ENCODE measurements at places on chromosomes 6 and 20.
A peak's percentile ranks its signal among the peaks of the same experiment; 100 is the strongest.

GRCh38 chr6:106315765-106316374 is 9.7 kb downstream of the ATG5 start:
- peak; percentile 28 for DNase-seq

DNA sequence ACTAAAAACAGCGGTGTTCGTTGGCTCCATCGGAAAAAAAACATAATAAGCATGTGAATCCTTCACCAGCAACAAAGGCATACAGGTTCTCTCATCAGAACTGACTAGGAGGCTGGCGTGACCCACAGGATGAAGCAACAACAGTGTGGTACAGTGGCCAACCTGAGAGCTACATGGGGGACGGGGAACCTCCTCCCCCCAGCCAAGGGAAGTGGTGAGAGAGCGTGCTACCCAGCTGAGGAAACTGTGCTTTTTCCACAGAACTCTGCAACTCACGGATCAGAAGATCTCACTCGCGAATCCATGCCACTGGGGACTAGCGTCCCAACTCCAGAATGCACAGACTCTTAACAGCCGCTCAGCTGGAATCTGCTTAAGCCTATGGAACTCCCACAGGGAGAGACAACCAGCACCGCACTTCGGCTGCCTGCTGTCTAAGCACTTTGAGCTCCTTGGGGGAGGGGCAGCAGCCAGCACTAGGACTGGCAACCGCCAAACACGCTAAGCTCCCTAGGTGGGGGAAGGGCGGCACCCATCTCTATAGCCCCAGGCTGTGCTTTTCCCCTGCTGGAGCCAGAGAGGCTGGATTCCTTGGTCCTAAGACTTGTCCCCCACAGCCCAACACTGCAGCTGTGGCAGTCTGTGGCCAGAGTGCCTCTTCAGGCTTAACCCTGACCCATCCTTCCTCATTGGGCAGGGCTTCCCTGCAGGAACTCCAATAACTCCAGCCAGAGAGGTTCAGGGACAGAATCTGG is 538.3 kb upstream of the BTBD3 start:
- no peak for DNase-seq

DNA sequence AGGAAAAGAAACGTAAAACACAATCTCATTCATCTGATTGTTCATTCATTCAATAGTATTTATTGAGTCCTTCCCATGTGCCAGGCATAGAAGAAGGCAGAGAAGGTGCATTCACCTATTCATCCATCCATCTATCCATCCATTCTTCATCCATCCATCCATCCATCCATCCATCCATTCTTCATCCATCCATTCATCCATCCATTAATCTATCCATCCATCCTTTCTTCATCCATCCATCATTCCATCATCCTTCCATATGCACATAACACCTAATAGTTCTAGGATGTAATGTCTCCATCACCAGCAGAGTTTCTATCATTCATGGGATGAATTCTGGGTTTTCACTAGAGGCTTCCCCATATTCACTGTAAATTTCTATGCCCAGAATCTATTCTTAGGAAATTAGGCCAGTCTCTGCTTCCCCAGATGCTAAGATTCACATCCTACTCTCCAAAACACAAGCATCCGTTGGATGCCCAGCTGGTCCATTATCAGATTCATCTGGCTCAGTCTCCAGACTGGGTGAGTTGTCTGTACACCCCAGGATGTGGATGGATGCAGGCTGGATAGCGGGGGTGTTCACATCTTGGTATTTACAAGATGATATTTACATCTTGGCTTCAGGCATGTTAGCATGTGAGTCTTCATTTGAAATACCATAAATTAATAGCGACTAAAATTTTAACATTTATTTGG is 517.7 kb upstream of the SULF2 start:
- DNase-seq = no peak

- DNase-seq = no peak
Observed at GRCh38 chr6:132952986-132953385, 138.6 kb downstream of the RPS12 start.

All from foreskin keratinocyte (primary cell).